ENCODE measurements at places on chromosomes 2 and 18. TPM values are rescaled to one million over a fixed set of nuclear protein-coding genes. Genes with fewer than 3 reads are reported as not detected.

The CLIP4 gene
- 58.0 TPM for total RNA-seq

The ECEL1 gene
- total RNA-seq, result not detected

The MROH2A gene
- total RNA-seq, result not detected

The AFF3 gene
- total RNA-seq, result 10.2 TPM

The ERFE gene
- 0.34 TPM for total RNA-seq

The R3HDM1 gene
- 13.7 TPM for total RNA-seq

The STARD6 gene
- total RNA-seq, result not detected

The CCDC68 gene
- total RNA-seq, result under 0.01 TPM

The ASNSD1 gene
- 45.4 TPM for total RNA-seq

The ASB18 gene
- total RNA-seq, result not detected

The DYNC1I2 gene
- total RNA-seq, result 60.9 TPM

The FSHR gene
- total RNA-seq, result not detected

The RUFY4 gene
- total RNA-seq, result not detected

The REG3A gene
- total RNA-seq, result not detected

The CABLES1 gene
- 191 TPM for total RNA-seq

The CXCR1 gene
- not detected for total RNA-seq

The HOXD12 gene
- total RNA-seq, result not detected

The CASP8 gene
- 22.8 TPM for total RNA-seq

The SPP2 gene
- total RNA-seq, result not detected

The PTGR3 gene
- 19.6 TPM for total RNA-seq

The SLC9A2 gene
- total RNA-seq, result not detected

The ABCG5 gene
- total RNA-seq, result not detected

The WIPF1 gene
- 49.5 TPM for total RNA-seq

The DSC2 gene
- total RNA-seq, result not detected

The MOGAT1 gene
- not detected for total RNA-seq

The MATN3 gene
- 1.1 TPM for total RNA-seq

The BOK gene
- total RNA-seq, result 4.6 TPM

Measured in melanocyte of skin (primary cell).